ENCODE measurements at places on chromosomes 12 and 14.
A peak's percentile ranks its signal among the peaks of the same experiment; 100 is the strongest.

- no peak for DNase-seq
Measured at GRCh38 chr14:51682411-51682810, 30.7 kb downstream of the FRMD6 start.

GRCh38 chr12:121857322-121858246 lies 1.1 kb downstream of the HPD start:
- DNase-seq: no peak

DNA sequence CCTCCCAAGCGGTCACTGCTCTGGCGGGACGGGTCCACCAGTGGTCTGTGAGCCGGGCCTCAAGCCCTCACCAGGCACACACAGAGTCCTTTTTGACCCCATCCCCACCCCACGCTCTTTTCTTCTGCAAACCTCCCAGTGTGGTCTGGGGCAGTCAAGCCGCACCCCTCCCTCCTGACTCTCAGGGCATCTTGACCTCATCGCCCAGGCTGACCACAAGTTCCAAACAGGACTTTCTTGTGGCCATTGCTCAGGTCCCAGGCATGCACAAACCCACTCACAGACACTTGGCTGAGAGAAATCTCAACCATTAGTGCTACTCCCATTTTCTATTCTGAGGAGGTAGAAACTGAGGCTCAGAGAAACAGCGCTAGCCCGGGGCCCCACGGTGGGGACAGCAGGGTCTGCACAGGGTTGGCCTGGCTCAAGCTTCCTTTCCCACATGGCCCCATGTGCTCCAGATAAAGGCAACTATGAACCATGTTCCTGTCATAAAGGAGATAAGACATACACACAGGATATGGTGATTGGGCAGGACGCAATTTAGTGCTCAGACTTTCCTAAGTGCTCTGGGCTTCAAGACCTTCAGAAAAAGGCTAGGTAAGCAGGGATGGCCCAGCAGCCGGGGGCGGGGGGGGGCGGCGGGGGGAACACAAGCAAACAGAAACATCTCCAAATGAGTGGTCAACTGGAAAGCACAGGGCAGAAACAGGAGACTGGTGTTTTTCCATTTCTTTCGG lies 69.6 kb downstream of the ITPK1 start:
- no peak for DNase-seq

- peak; percentile 27 for DNase-seq
Measured at GRCh38 chr12:80936642-80937390, 918 bp downstream of the LIN7A start.

- no peak for DNase-seq
Measured at GRCh38 chr12:31780096-31780495, 51.3 kb upstream of the AMN1 start.

GRCh38 chr12:89923091-89923490 lies 214.5 kb upstream of the ATP2B1 start:
- no peak for DNase-seq

- DNase-seq: no peak
Measured at GRCh38 chr12:19138551-19138950, 9.0 kb downstream of the PLEKHA5 start.

GRCh38 chr14:69855180-69855832 lies 23.9 kb upstream of the SMOC1 start:
- DNase-seq: no peak

DNA sequence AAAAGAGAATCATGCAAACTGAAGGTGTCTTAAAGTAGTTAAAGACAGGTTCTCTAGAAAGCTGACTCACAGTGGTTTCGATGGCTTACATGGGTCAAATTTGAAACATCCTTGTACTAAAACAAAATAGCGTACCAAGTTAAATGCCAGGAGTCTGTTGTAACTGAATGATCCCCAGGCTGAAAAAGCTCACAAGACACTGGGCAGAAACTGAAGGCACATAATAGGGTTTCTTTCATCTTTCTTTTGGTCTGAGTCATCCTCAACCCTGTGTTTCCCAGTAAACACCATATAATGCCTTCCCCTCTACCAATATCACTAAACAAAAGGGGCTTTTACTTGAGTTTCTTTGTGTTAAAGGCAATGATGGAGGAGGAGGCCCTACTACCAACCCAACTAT lies 12.8 kb downstream of the ZFYVE1 start:
- no peak for DNase-seq

- DNase-seq: no peak
Measured at GRCh38 chr14:88592031-88592430, 29.2 kb downstream of the ZC3H14 start.

- no peak for DNase-seq
Measured at GRCh38 chr14:52802597-52802996, 11.2 kb upstream of the GNPNAT1 start.

DNA sequence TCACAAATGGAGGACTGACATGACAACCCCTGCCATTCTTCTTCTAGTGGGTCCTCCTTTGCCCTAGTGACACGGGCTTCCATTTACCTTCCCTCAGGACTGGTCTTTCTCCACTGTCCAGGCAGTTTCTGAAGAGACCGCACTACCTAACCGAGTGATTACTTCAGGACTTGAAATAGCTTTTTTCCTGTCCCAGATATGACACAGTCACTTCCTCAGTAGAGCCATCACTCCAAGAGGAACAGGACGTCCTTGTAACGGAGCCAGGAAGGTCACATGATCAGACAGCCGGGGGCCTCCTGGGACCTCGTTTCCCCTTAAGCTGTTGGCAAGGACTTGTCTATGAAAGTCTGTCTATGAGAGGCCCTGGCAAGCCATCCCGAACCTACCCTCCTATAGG lies 62.3 kb downstream of the FOS start:
- DNase-seq: no peak
